ENCODE measurements at places on chromosomes 5 and 9. TPM values are rescaled to one million over a fixed set of nuclear protein-coding genes. Genes with fewer than 3 reads are reported as not detected.

NR5A1 gene
- polyA plus RNA-seq = 110 TPM

OCLN gene
- 0.35 TPM for polyA plus RNA-seq

SPINK4 gene
- 4.3 TPM for polyA plus RNA-seq

CDC20B gene
- not detected for polyA plus RNA-seq

FOXD4L6 gene
- polyA plus RNA-seq = 0.07 TPM

ACER2 gene
- 0.24 TPM for polyA plus RNA-seq

ENTPD2 gene
- polyA plus RNA-seq = 1.7 TPM

GRIN1 gene
- 0.16 TPM for polyA plus RNA-seq

BBLN gene
- polyA plus RNA-seq = 924 TPM

STOM gene
- polyA plus RNA-seq = 191 TPM

DCAF10 gene
- 53.8 TPM for polyA plus RNA-seq

PRKAA1 gene
- polyA plus RNA-seq = 21.4 TPM

GABRG2 gene
- 9.7 TPM for polyA plus RNA-seq

C9orf85 gene
- 7.3 TPM for polyA plus RNA-seq

PCDHGA11 gene
- 1.4 TPM for polyA plus RNA-seq

SLC36A2 gene
- polyA plus RNA-seq = not detected

SLC34A1 gene
- not detected for polyA plus RNA-seq

ENTREP1 gene
- 13.7 TPM for polyA plus RNA-seq

CATSPER3 gene
- 0.71 TPM for polyA plus RNA-seq

CPEB4 gene
- polyA plus RNA-seq = 34.4 TPM

SYK gene
- polyA plus RNA-seq = 3.0 TPM

HMGCS1 gene
- 15.4 TPM for polyA plus RNA-seq

SUSD3 gene
- polyA plus RNA-seq = 1.1 TPM

SMIM33 gene
- polyA plus RNA-seq = not detected

OR1Q1 gene
- not detected for polyA plus RNA-seq

P4HA2 gene
- polyA plus RNA-seq = 12.6 TPM

RORB gene
- 1.7 TPM for polyA plus RNA-seq
